ENCODE measurements at places on chromosomes 4 and X. TPM values are rescaled to one million over a fixed set of nuclear protein-coding genes. Genes with fewer than 3 reads are reported as not detected.
A peak's percentile ranks its signal among the peaks of the same experiment; 100 is the strongest.

- DNase-seq = no peak
These were observed 957 bp downstream of the PPP2R2C start for GRCh38 chr4:6471307-6472007.

GRCh38 chr4:137956256-137956655, 285.9 kb downstream of the SLC7A11 start:
- DNase-seq = no peak

- DNase-seq = peak; percentile 48
These were observed at the start of gene FSTL5 for GRCh38 chr4:162163892-162164759. Gene FSTL5 (minus strand): TSS chr4:162164000. CDS start chr4:162111396, 52,604 bp downstream.

GRCh38 chr4:98469771-98470170, 188.6 kb downstream of the TSPAN5 start:
- DNase-seq = no peak

PDCL2 gene
- total RNA-seq = not detected

DNA sequence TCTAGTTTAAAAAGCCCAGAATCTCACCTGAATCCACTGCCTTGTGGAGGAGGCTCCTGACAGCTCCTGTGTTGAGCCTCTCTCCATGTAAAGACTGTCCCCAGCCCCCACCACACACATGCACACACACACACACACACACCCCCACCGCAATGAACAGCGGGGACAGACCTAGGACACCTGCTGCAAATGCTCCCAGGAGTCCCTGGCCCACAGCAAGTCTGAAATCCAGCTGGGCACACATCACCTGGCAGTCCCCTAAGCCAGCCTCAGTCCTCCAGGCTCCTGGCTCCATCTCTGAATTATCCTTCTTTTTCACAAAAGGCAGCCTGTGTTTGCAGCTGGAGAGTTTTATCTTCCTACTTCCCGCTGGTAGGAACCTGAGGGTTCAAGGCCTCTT, 6.6 kb upstream of the FAM53A start:
- no peak for DNase-seq

NAA11 gene
- not detected for total RNA-seq

BTK gene
- 1.7 TPM for total RNA-seq

SLC10A6 gene
- total RNA-seq = 0.37 TPM

GRCh38 chr4:71187404-71188155, 151.2 kb upstream of the SLC4A4 start:
- peak; percentile 21 for DNase-seq

DNA sequence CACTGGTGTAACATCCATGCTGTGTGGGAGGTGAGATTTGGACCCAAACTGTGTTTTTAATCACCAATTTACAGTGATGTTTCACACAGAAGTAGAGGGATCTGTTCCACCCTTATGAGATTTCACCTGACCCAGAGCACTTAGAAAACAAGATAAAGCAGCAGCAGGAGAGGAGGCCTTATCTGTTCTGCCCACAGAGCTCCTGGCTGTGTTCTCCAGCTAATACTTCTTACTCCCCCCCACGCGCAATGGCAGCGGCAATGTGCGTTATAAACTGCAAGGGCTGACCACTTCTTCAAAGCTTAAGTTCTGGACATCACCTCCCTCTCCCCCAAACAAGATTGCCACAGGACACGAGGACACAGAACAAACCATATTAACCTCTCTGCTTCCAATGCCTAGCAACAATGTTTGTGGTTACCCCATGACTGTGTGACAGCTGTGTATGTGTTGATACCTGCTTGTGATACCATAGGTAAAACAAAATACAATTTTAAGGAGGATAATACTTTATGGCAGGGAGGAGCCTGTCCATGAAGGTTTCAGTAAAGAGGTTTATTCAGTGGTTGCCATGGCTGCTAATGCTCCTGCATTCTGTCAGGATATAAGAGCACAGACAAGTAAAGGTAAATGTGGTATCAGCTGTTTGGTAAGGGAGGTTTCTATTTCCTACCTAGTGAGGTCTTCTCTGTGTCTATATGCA, 210.0 kb downstream of the SOWAHB start:
- DNase-seq = no peak

DNA sequence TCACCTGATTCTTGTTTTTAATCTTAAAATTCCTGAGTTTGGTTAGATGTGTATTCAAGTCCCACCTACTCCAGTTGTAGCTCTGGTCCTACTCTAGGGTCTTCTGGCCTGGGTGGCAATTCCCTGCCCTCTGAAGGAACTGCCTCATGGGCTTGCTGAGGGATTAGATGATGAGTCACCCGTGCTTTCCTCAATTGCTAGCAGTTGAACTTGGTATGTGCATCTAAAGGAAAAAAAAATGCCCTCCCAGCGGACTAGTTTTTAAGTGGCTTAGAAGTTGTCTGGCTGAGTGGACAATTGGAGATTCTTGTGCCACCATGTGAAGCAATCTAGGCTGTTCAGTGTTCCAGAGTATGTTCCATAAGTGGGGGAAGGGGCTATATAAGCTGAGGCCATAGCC, 127.0 kb downstream of the CCNG2 start:
- DNase-seq = no peak

GUCY1A1 gene
- 0.28 TPM for total RNA-seq

- no peak for DNase-seq
These were observed 237.3 kb downstream of the AR start for GRCh38 chrX:67781132-67781531.

PAGE1 gene
- not detected for total RNA-seq

DNA sequence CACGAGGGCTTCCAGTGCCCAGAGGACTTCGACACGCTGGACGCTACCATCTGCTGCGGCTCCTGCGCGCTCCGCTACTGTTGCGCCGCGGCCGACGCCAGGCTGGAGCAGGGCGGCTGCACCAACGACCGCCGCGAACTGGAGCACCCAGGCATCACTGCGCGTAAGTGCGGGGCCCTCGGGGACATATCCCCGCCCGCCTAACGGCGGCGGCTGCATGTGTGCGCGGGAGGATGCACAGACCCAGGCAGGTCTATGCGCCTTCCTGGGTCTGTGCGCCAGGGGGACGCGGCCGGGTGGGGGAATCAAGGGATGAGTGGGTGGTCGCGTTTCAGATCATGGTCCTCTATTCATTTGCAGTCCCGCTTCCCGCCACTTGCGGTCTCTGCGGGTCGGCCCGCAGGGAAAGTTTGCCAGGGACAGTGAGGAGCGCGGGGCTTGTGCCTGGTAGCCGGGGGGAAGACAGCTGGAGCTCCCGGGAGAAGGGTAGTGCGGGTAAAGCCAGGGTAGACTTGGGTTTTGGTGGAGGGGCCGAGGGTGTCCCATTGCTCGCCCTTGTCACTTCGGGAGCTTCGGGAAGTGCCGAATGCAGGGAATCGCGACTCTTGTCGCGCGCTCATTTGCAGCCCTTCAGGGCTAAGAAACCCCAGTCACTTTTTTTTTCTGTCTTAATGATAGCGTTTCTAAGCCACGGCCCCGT, 1.0 kb downstream of the SHISA3 start:
- peak; percentile 29 for DNase-seq

GRCh38 chr4:175929932-175930331, 117.9 kb upstream of the GPM6A start:
- DNase-seq = no peak

DNA sequence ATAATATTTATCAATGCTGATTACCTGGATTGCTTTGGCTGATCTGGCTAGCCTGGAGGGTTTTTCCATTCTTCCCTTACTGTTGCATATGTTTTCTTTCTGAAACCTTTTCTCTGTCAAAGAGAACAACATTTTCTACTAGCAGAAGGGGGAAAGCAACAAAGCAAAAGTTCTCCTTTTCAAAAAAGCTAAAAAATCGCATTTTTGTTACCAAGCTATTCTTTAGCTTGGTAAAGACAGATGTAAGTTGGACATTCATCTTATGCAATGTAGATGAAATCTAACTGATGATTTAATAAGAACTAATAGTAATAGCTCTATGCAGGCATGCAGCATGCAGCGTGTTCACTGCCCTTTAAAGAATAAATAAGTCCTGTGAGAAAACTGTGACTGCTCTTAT, at the start of gene GRXCR1:
Gene GRXCR1 (plus strand): TSS at position 301 of the 400 bp plus-strand sequence. CDS start 554 bp downstream, outside the sequence.
- DNase-seq = no peak

DNA sequence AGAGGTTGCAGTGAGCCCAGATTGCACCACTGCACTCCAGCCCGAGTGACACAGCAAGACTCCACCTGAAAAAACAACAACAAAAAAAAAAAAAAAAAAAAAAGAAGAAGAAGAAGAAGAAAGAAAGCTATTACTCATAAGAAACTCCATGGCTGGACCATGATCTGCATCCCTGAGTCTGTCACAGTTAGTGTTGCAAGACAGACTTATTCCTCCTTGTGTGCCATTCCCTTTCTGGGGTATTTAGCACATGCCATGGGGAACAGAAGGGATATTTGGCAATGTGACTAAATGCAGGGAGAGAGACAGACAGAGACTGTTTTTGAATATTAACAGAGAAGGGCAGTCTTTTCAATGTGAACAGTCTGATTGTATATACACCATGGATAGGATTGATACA, 16.7 kb upstream of the PDS5A start:
- no peak for DNase-seq

All from activated T-cell treated with anti-CD3 and anti-CD28 coated beads, Interleukin-2, amount 50 U/mL, for 72 hours (primary cell).